ENCODE measurements at places on chromosomes 16 and 17.

DNA sequence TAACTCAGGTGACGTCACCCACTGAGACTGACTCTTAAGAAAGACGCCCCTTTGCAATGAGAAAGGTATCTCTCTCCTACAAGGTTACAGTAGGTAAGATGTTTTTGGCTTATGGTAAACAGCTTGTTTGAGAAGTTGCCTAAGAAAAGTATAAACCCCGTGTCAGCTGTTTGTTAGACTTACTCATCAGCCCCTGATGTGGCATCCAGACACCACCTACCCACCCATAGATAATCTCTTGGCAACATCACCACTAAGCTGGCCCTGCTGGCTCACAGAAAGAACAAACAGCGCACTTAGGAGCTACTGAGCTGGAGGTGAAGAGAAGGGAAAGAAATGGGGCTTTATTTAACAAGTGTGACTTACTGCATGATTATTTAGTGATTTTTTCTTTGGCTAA, 121.0 kb downstream of the PARN start:
- DNase-seq = no peak

DNA sequence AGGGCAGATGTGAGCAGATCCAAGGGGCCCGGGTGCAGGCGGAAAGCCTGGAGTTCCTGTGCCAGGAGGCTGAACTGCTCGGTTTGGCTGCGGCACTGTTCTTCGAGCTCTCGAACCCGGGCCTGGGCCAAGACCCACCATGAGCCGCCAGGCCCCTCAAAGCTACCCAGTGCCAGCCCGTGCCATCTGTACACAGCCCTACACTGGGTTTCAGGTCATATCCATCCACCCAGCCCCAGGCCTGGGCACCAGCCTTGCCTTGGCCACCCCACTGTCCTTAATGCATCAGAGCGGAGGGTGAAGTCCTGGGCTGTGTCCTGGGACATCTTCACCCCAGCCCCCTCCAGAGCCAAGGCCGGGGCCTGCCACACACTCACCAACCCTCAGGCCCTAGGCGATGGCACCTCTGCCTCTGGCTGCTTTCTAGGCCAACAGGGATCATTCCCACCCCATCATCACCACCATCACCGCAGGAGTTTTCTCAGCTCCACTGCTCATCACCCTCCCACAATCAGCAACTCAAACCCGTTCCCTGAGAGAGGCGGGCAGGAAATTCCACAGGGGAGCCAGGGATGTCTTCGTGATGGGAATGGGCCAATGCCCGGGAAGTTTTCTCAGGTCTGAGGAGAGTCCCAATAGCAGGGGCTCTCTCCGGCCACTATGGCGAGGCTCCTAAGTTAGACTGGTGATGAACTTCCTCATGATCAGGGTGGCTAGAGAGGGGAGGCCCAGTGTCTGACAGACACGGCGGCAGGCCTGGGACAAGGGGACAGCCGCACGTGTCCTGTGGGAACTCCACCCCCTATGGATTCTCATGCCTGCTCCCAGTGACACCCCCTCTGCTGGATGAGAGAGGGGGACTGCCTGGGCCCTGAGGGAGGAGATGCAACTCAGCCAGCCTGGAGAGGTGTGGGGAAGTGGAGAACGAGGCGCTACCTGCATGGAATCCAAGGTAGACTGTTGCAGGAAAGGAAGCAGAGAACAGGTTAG, 9.1 kb downstream of the TSPOAP1 start:
- no peak for DNase-seq

GRCh38 chr17:45912319-45912718, 18.0 kb downstream of the MAPT start:
- no peak for DNase-seq

GRCh38 chr17:19386974-19387920, at the start of gene MFAP4:
TSS of gene MFAP4 (minus strand) at chr17:19387190. CDS start at chr17:19387155, 35 bp downstream.
- peak; percentile 67 for DNase-seq

GRCh38 chr16:13435415-13435814, 484.5 kb upstream of the ERCC4 start:
- DNase-seq = no peak

- DNase-seq = no peak
Measured at GRCh38 chr17:46983782-46984181, 4.7 kb upstream of the RPRML start.

GRCh38 chr17:29918016-29918415, 12.0 kb downstream of the SSH2 start:
- no peak for DNase-seq

DNA sequence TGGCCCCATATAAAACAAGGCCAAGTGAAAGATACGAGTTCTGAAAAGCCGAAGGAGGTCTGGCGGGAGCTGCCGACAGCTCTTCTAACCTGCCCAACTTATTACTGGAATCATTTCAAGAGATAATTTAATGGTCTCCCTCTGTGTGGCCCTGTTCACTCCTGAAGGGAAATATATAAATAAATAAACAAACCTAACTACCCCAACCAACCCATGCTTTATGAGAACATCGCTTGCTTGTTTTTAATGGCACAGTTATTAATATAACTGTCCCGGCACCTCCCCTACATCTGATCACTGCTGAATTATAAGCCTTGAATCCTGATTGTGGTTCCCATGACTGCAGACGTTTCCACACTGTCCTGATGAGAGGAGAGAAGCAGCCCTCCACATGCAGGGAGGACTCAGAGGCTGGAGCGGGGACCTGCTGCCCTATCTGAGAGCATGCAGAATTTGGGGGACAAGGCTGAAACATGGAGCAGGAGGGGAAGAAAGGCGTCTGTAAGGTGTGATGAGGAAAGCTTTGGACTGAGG, 22.2 kb downstream of the CDK5RAP3 start:
- DNase-seq = no peak

- DNase-seq = no peak
Measured at GRCh38 chr16:12252616-12253015, 276.1 kb downstream of the SNX29 start.

DNA sequence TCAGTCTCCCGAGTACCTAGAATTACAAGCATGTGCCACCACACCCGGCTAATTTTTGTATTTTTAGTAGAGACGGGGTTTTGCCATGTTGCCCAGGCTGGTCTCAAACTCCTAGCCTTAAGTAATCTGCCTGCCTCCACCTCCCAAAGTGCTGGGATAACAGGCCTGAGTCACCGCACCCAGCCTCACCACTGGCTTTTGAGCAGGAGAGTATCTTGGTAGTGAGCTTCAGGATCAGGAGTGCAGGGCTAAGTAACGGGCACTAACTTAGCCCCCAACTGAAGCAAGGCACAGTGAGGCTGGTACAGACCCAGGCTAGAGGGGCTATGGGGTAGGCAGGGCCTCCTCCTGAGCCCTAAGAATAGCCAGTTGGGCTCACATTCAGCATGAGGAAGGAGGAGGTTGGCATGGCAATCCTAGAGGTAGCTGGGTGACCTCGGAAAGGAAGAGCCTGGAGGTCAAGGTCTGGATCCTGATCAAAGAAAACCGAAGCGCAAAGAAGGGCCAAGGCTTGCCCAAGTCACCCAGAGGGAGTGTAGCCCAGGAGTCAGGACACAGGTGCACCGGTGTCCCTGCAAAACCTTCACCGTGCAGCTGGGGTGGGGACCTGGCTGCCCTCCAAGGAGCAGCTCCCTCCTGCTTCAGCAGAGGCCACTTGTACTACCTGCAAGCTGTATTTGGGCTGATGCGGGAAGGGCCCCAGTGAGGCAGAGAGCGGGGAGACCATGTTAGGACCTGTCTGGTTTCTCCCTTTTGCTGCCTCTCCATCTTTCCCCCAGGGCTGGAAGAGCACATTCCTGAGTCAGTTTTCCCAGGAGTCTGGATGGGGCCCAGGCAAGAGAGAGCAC, 1.3 kb upstream of the ADGRG5 start:
- DNase-seq = no peak

DNA sequence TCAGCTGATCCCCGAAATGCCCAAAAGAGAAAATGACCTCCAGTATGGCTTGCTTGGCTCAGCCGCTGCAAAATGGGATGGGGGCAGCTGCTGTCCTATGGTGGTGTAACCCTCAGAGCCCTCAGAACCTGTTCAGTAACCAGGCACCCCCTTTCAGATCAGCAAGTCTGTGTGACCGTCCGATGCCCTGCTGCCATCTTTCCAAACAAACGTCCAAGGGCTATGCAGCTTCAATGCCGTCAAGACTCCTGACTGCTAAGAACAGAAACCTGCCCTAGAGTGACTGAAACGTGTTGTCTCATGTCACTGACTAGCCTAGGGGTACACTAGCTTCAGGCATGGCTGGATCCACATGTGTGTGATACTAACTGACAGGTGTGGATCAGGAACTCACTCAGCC, 70.4 kb downstream of the GNAO1 start:
- no peak for DNase-seq

DNA sequence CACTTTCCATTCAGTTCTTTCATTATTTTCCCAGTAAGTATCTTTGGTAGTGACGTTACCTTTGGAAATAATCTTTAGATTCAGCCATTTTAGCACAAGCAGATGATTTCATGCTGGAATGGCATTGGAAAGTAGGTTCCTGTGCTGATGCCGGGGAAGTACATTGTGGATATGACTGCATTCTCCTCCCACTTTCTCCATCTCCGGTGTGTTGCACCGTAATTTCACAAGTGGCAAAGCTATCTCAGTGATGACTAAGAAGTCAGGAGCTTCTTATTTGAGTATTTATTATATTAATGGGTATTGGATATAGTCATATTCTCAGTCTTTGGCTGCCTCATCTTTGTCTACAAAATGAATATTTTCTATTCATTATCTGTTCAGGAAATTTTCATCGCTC, 69.8 kb downstream of the MRTFB start:
- no peak for DNase-seq

DNA sequence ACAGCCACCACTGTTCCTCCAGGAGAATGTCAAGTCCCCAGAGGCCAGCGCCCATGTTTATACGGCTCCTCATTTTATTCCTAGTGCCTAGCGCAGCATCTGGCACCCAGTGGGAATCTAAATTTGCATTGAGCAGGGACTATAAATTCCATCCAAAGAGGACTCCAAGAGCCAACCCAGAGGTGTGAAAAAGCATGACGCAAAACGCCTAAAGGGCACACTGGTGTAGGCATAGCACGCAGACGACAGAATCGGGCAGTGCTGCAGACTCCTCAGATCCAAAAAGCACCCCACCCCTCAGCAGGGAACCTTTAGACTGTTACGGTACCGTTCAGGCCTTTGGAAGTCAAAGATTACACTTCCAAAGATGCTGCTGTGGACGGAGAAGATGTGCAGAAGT, 19.5 kb downstream of the TEKT5 start:
- no peak for DNase-seq

- no peak for DNase-seq
Measured at GRCh38 chr17:58982626-58983025, 124.1 kb downstream of the TRIM37 start.

DNA sequence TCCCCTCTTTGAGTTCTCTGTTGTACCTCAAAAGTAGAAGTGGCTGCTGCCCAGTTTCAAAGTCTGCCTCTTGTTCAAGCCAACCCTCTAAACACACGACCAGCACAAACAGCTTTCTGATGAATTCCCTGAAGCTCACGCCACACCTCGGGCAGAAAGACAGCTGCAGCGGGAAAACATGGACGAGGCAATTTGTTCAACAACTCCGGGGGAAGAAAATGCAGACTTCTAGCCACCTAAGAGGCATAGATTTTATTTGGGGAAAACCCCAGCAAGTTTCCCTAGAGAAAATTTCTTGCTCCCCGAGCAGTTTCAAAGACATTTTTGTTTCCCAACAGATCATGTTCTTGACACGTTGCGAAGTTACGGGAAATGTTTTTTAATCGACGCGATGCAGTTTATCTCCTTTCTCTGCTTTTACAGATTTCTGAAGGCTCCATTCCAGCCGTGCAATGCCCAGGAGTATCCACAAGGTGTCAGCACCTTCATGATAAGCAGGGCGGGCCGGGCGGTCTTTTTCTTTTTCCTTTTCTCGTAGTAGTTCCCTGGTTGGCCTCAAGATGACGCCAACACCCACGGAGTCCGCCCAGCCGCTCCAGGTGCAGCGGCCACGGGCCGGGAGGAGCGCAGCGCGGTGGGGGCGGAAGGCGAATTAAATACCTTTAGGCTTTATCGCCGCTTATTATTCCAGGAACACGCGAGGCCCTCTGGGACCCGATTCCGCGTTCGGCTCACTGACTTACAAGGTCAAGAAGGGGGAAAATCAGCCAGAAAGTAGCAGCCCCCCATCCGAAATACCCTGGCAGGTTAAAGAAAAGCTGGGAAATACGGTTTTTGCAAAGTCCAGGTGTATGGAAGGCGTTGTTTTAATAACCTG, 2.9 kb upstream of the FOXC2 start:
- DNase-seq = peak; percentile 89

- no peak for DNase-seq
Measured at GRCh38 chr16:76787394-76787793, 403.6 kb upstream of the MON1B start.

DNA sequence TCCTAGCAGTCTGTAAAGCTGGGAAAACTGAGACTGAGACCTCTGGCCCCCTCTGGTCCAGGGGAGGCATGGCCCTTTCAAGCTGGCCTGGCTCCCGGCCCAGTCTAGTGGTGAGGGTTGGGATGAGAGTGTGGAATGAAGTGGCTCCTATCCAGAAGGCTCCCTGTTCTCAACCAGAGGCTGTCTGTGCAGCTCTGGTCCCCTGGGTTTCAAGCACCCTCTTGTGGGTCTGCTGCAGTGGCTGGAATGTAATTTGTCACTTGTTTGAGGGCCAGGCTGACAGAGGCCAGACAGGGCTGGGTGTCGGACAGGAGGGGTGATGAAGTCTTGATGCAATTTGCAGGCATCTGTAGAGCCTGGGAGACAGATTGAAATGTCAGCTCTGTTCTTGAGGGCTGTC, 22.1 kb upstream of the PHF12 start:
- peak; percentile 48 for DNase-seq

- DNase-seq = peak; percentile 8
Measured at GRCh38 chr17:48219617-48220016, 112.1 kb downstream of the SNX11 start.

DNA sequence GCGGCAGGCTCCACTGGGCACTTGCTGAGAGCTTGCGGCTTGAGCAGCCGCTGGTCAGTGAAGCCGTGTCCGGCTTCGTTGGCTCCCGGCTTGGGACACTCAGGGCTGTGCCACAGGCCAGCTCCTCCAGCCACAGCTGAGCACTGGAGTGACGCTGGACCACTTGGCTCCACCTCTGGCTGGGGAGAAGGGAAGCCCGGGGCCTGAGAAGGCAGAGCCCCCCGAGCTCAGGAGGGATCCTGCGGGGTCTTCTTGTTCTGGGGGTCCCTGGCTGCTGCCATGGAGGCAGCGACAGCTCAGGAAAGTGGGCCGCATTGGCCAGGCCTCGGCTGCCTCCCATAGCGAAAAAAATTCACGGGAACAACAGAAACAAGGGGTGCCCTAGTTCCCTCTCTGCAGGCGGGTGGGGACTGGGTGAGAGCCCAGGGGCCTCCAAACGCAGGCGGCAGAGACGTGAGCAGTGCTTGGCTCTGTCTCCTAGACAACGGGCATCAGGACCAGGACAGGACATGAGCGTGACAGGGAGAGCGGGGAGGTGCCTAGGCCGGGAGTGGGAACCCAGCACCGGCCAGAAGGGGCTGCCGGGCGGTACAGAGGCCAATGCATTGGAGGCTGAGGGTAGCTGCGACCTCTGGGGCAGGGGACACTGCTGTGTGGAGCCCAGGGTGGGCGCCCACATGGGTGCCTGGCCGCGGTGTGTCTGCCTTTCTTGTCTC, 37.7 kb downstream of the SLC7A5 start:
- no peak for DNase-seq

- DNase-seq = no peak
Measured at GRCh38 chr17:4742629-4743028, 2.9 kb upstream of the CXCL16 start.

- DNase-seq = no peak
Measured at GRCh38 chr16:81650982-81651562, 128.0 kb upstream of the PLCG2 start.
